ENCODE measurements at places on chromosomes 16 and 17.

DNA sequence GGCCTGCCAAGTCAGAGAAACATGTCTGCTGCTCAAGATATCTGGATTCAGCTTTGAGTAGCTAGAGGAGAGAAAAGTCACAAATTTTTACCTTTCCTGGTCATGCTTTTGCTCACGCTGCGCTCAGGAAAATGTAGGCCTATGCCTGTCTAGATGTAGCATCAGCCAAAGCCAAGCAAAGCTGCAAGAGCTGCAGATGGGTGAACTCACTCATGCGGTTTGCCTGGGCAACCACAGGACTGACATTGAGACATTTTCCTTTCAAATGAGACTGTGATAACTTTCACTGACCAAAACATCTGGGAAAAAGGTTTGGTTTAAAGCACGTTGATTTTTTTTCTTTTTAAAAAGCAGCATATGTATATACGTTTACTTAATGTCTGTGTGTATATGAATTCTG is 34.0 kb upstream of the NAGLU start:
- DNase-seq = no peak

GRCh38 chr17:17712268-17712924 is 31.1 kb downstream of the RAI1 start:
- no peak for DNase-seq

- no peak for DNase-seq
Measured at GRCh38 chr17:78469443-78469842, 91.0 kb downstream of the PGS1 start.

- DNase-seq = peak; percentile 59
Measured at GRCh38 chr16:46736695-46737094, 11.4 kb downstream of the MYLK3 start.

- DNase-seq = no peak
Measured at GRCh38 chr16:7351610-7352510, 19.2 kb downstream of the RBFOX1 start.

GRCh38 chr16:7967996-7968509 is 622.3 kb downstream of the TMEM114 start:
- no peak for DNase-seq

GRCh38 chr16:31362476-31363405 is 7.8 kb downstream of the ITGAX start:
- no peak for DNase-seq

- DNase-seq = peak; percentile 34
Measured at GRCh38 chr17:74160656-74161502, 42.6 kb upstream of the RPL38 start.

GRCh38 chr16:16956376-16956775 is 514.4 kb downstream of the XYLT1 start:
- DNase-seq = no peak

DNA sequence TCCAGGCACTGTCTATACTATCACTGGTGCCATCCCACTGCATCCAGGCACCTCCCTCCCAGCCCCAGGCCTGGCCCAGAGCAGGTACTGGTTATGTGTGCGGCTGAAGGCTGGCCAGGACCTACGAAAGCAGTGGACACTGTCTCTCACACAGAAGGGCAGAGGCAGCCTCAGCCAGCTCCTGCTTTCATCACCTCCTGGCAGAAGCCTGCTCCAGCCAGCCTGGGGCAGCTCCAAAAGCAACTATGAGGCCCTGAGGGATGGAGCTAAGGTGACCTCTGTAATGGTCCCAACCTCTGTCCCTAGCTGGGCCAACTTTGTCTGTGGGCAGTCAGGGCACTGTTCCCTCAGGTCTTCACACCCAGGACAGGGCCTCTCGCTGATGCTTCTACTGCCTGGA is 18.8 kb downstream of the HSD11B2 start:
- DNase-seq = no peak

DNA sequence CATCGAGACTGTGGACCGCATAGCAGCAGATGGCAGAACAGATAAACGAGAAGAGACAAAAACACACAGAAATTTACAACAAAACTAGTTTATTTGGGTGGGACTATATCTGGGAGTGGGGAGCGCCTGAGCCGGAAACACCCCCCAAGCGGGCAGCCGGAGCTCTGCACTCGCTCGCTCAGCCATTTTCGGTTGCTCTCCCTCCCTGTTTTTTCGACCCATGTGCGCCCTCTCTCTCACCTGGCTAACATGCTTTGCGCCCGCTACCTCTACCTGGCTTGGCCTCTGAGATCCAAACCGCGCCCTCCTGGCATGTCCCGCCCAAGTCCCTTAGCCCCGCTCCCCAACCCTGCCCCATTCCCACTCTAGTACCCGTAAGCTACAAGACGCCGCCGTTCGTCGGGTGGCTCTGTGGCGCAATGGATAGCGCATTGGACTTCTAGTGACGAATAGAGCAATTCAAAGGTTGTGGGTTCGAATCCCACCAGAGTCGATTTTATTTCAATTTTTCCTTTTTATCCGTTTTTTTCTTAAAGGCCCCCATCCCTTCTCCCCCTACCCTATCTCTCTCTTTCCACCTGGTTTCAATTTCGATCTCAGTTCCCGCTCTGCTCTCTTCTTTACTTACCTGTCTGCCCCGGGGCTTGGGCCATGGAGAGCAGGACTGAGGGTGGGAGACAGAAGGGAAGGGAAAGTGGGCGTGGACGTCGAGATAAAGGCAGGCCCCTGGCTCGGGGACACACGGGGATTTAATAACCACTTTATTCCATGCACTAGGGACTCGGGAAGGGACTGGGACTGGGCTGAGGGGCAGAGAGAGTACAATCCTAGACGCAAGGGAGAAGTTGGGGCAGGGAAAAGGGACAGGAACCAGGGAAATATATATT is 2.4 kb upstream of the ALOXE3 start:
- DNase-seq = peak; percentile 85
